ENCODE measurements at places on chromosomes 2 and 18.

- DNase-seq = no peak
Measured at GRCh38 chr2:8657423-8658062, 24.3 kb upstream of the ID2 start.

DNA sequence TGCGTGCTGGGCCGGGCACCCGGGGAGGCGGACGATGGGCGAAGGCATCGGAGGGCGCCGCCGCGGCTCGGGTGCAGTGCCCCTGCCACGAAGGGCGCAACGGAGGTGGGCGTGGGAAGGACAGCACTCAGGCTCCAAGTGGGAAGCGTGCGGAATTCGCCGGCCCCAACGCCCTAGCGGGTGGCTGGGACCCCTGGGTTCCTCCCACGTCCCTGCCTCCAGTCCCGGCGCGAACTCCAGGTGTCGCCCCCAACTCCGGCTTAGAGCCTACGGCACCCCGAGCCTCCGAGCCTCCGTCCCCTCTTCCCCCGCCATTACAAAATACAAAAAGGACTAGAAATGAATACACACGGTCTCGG is 1.3 kb downstream of the CYP27C1 start:
- DNase-seq = no peak

- no peak for DNase-seq
Measured at GRCh38 chr2:20706217-20706616, 39.3 kb downstream of the GDF7 start.

DNA sequence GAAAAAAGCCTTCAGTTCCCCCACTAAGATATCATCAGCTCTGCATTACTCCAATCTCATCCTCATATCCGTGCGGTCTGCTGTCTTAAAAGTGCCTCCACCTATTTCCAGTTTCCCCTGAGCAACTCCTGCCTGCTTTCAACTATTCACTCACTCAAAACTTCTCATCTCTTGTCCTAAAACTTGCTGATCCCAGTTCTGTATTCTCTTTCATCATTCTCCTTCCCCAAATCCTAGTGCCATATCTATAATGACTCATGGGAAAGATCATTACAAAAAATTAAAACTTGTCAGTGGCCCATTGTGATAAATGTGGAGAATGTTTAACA is 20.0 kb downstream of the ACVR1 start:
- DNase-seq = no peak

DNA sequence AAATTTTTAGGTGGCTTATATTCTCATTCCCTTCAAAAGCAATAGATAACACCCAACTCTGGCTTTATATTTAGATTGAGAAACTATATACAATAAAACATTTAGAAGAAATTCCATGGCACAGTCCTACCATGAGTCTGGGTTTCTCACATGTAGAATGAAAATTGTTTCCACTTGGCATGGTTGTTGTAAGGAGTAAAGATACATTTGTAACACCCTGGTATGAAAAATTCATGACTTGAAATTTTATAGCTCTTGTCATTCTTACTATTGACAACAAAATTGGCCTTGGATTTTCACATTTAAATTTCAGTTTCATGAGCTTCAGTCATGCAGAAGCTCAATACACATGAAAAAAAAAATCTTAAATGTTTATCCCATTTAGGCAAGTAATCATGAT is 92.5 kb upstream of the CBLN2 start:
- DNase-seq = no peak

GRCh38 chr2:144833075-144833637 is 313.2 kb upstream of the ZEB2 start:
- no peak for DNase-seq

- no peak for DNase-seq
Measured at GRCh38 chr2:127581516-127582490, 46.3 kb downstream of the MYO7B start.
